Activated naive CD4-positive, alpha-beta T cell treated with anti-CD3 and anti-CD28 coated beads for 36 hours (primary cell): ENCODE measurements at places on chromosomes 12 and 14. TPM values are rescaled to one million over a fixed set of nuclear protein-coding genes. Genes with fewer than 3 reads are reported as not detected.

DNA sequence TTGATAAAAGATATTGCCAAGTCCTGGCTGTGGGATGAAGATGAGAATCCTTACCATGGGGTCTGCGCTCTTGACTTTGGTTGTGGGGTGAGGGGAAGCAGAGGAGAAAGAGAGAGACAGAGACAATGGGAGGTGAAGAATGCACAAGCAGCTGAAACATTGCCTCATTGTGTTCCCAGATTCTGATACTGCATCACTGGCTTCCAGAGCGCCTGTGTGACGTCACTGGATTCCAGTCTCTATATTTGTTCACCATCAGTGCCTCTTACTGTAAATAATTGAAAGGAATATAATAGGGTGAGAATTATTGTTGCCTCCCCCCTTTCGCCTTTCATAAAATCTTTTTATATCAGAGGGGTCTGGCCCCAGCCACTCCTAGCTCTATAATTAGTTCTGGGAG is 188.9 kb upstream of the NTF3 start:
- H3K27ac ChIP-seq: no peak overlapping the region
- H3K4me1 ChIP-seq: no peaks in the 10 kb centered on the region
- no peak for DNase-seq
- no peak overlapping the region for H3K4me3 ChIP-seq

Gene HCAR3
- total RNA-seq: not detected

Gene ITGB7
- total RNA-seq: 32.5 TPM

DNA sequence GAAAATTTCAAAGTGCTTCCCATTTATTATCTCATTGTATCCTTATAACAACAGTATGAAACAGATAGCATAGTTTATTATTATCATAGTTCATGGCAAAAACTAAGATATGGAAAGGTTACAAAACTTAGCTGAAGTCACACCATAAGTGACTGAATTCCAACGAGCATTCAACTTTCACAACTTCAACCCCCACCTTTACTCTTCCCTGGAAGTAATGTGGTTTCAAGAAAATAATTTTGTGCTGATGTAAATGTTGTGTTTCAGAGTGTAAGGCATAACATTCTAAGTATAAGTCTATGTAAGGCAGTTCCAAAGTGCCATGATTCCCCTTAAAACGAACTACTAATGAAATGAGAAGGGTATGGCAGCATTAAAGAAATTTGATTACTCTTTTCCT is 454.5 kb downstream of the BCAT1 start:
- no peak overlapping the region for H3K4me3 ChIP-seq
- peaks cover 1% of the 10 kb centered on the region for H3K27me3 ChIP-seq
- H3K27ac ChIP-seq: no peak overlapping the region

- no peak for DNase-seq
- H3K27me3 ChIP-seq: no peaks in the 10 kb centered on the region
- no peaks in the 10 kb centered on the region for H3K36me3 ChIP-seq
- H3K4me3 ChIP-seq: no peak overlapping the region
- no peak overlapping the region for H3K27ac ChIP-seq
- no peaks in the 10 kb centered on the region for H3K4me1 ChIP-seq
These were observed 156.8 kb downstream of the PDE3A start for GRCh38 chr12:20525064-20525610.

GRCh38 chr14:102394717-102395375 is 32.1 kb downstream of the TECPR2 start:
- DNase-seq: peak; percentile 38
- peak overlapping the region; percentile 8 for H3K4me3 ChIP-seq
- H3K27me3 ChIP-seq: no peaks in the 10 kb centered on the region
- peaks cover 14% of the 10 kb centered on the region for H3K36me3 ChIP-seq
- H3K4me1 ChIP-seq: peaks cover 22% of the 10 kb centered on the region

- no peak for DNase-seq
- H3K4me3 ChIP-seq: no peak overlapping the region
These were observed 308.1 kb upstream of the FLRT2 start for GRCh38 chr14:85221832-85222231.

Gene PRPH
- not detected for total RNA-seq

- no peak overlapping the region for H3K27ac ChIP-seq
- no peak for DNase-seq
- H3K36me3 ChIP-seq: no peaks in the 10 kb centered on the region
These were observed 188.1 kb downstream of the SNAPC1 start for GRCh38 chr14:61950340-61950739.

Gene SLC25A21
- total RNA-seq: not detected

GRCh38 chr12:59389968-59390576 is 205.8 kb upstream of the SLC16A7 start:
- DNase-seq: no peak
- no peaks in the 10 kb centered on the region for H3K36me3 ChIP-seq

GRCh38 chr12:83097643-83098342 is 411.1 kb downstream of the TMTC2 start:
- no peak overlapping the region for H3K4me3 ChIP-seq
- H3K36me3 ChIP-seq: no peaks in the 10 kb centered on the region
- no peak overlapping the region for H3K27ac ChIP-seq
- H3K27me3 ChIP-seq: no peaks in the 10 kb centered on the region

DNA sequence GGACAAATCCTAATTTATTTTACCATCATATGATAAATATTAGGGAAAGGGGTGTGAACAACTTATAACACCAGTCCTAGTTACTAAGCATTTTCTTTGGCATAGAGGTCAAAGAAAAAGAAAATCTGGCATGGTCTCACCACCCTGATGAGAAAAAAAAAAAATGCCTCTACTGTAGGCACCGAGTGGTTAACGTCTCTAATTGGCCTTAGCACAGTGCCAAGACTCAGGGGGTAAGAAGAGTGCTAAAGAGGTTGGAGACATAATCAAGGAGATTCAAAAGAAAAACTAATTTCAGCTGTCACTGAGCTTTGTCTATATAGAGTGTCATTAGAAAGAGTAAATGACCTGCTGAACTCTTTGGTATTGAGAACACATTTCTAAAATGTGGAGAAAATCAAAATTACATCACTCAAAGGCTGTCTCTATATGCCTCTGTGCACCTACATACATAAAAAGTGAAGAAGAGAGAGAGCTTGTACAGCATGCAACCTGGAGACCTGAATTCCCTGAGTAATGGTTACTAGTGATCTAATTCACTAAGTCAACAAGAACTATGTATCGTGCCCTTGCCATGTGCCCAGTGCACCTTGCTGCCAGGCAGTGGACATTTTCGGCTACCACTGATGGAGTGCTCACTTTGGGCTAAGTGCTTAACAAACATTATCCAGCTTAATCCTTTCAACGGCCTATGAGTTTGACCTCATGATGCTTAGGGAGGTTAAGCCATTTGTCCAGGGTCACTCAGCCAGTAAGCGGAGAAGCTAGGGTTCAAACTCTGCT is 113.8 kb upstream of the G2E3 start:
- no peaks in the 10 kb centered on the region for H3K4me1 ChIP-seq
- no peak for DNase-seq
- H3K36me3 ChIP-seq: no peaks in the 10 kb centered on the region
- no peak overlapping the region for H3K27ac ChIP-seq
- H3K27me3 ChIP-seq: peaks cover 2% of the 10 kb centered on the region

Gene OR6C75
- not detected for total RNA-seq

GRCh38 chr12:115394496-115395220 is 710.7 kb upstream of the TBX3 start:
- no peak overlapping the region for H3K27ac ChIP-seq
- H3K27me3 ChIP-seq: no peaks in the 10 kb centered on the region
- DNase-seq: no peak
- H3K36me3 ChIP-seq: no peaks in the 10 kb centered on the region
- H3K4me3 ChIP-seq: no peak overlapping the region

DNA sequence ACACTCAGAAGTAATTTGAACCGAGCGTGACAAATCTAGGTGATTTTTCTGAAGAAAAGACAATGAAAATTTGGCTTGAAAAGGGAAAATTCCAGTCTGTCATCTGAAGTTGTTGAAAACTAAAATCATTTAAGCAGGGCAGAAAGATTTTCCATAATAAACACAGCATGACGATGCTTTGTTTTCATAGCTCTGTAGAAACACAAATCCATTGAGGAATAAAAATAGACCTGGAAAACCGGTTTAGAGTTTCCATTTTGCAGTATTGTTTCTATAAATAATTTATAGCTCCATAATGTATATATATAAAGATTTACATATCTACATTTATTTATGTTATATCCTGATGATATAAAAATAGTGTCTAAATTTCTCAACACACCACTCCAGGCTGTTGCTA is 1918.5 kb upstream of the FLRT2 start:
- H3K4me1 ChIP-seq: no peaks in the 10 kb centered on the region
- no peaks in the 10 kb centered on the region for H3K27me3 ChIP-seq
- H3K27ac ChIP-seq: no peak overlapping the region
- no peak for DNase-seq
- no peaks in the 10 kb centered on the region for H3K36me3 ChIP-seq

- H3K4me1 ChIP-seq: no peaks in the 10 kb centered on the region
- no peak overlapping the region for H3K4me3 ChIP-seq
- DNase-seq: no peak
- H3K27me3 ChIP-seq: no peaks in the 10 kb centered on the region
These were observed 257.8 kb upstream of the GARIN6 start for GRCh38 chr12:99389751-99390150.

Gene NRL
- 1.7 TPM for total RNA-seq

GRCh38 chr14:100070310-100070709 is 5.1 kb downstream of the EVL start:
- peaks cover 28% of the 10 kb centered on the region for H3K36me3 ChIP-seq
- DNase-seq: peak; percentile 65
- H3K4me3 ChIP-seq: peak overlapping the region; percentile 83
- peak overlapping the region; percentile 100 for H3K27ac ChIP-seq

DNA sequence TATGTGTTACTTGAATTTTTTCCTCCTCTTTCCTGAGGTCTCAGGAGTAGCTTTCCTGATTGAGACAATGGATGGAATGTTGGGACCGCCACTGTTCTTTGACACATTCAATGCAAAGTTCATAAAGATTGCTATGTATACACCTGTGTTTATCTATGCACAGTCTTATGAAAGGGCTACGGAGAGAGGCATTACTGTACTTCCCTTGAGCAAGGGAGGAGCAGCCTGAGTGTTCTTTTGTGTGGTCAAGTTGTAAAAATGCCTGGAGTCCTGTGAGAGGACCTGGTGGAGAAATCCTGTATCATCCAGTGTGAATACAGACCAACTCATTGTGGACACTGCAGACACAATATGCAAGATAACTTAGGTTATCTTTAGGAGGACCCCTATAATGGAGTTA is 1.2 kb downstream of the SRGAP1 start:
- no peak overlapping the region for H3K4me3 ChIP-seq
- H3K4me1 ChIP-seq: peaks cover 6% of the 10 kb centered on the region
- no peak for DNase-seq
- H3K27ac ChIP-seq: no peak overlapping the region
- peaks cover 28% of the 10 kb centered on the region for H3K27me3 ChIP-seq

Gene LBHD2
- total RNA-seq: not detected

DNA sequence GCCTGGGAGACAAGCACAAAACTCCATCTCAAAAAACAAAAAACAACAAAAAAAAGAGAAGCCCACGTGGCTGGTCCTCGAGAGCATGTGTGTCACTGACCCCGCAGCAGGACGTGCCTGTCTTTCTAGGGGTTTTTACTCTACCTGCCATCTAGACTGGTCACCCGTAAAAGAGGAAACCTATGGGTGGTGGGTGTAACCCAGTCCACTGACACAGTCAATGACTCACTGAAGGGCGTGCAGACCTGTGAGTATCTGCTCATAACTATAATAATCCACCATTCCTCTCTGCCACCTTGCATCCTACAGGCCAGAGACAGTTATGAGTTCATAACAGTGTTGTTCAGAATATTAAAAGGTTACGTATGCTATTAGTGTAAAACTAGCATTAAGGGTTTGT is 4.6 kb downstream of the GOLGA3 start:
- peaks cover 35% of the 10 kb centered on the region for H3K36me3 ChIP-seq
- peaks cover 51% of the 10 kb centered on the region for H3K4me1 ChIP-seq
- no peaks in the 10 kb centered on the region for H3K27me3 ChIP-seq
- DNase-seq: no peak
- no peak overlapping the region for H3K27ac ChIP-seq
- no peak overlapping the region for H3K4me3 ChIP-seq
